ENCODE measurements at places on chromosomes 2 and 18.

GRCh38 chr2:174786066-174786725, 21.9 kb upstream of the CHRNA1 start:
- DNase-seq, result no peak

GRCh38 chr18:69734536-69734935, 213.1 kb downstream of the CD226 start:
- DNase-seq, result no peak

GRCh38 chr18:24490539-24490938, 30.1 kb downstream of the HRH4 start:
- no peak for DNase-seq

- no peak for DNase-seq
Measured at GRCh38 chr18:9488538-9488937, 13.2 kb downstream of the RALBP1 start.

DNA sequence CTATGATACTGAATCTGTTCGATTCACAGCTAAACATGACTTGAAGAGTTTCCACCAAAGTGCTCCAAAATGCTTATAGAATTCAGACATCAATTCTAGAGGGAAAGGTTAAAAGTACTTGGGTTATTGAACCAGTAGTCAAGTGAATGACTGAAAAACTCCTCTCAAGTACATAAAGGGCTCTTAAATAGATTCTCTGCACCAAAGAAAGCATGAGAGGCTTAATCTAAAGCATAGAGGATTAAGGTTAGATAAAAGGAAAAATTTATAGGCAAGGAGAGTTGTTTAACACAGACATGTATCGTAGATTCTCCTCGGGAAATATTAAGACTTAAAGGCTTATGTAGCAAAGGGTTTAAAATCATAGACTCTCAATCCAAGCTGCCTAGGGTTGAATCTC, 701.4 kb downstream of the ERBB4 start:
- no peak for DNase-seq

GRCh38 chr2:121903037-121903689, 147.7 kb downstream of the TSN start:
- DNase-seq, result no peak

- DNase-seq, result peak; percentile 15
Measured at GRCh38 chr2:235390108-235390815, 103.6 kb upstream of the AGAP1 start.

DNA sequence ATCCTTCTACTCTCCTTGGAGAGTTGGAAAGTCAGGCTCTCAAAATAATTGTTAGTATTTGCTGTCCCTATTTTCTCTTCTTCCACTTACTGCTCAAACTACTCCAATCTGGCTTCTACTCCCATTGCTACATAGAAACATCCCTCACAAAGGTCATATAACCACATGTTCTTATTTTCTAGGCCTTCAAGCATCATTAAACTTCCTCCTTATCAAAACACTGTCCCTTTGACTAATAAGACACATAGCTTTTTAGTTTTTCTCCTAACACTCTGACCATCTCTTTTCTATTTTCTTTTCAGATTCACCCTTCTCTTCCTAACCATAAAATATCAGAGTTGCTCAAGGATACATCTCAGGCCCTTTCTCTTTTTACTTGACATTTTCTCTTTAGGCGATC, 148.3 kb downstream of the MBD2 start:
- no peak for DNase-seq

GRCh38 chr2:113105047-113105785, 22.2 kb upstream of the IL1RN start:
- peak; percentile 44 for DNase-seq

GRCh38 chr18:10332452-10332851, 122.0 kb upstream of the APCDD1 start:
- DNase-seq, result no peak

DNA sequence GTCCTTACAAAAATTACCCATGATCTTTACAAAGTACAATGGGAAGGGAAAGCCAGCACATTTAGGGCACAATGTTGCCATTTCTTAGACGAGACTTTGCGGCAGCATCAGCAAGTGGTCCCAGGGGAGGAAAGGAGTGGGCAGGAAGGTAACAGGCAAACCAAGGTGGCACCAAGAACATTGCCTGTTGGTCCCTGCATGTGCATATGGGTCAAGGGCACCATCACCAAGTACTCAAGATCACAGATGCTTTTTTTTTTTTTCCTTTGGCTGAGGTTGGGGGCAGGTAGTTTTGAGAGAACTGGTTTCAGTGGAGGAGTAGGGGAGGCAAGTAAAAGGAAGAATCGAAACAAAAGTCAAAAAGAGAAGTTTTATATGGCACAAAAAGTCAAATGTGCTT, 752 bp upstream of the CYTIP start:
- DNase-seq, result peak; percentile 40

- no peak for DNase-seq
Measured at GRCh38 chr2:134455426-134455825, 201.6 kb downstream of the MGAT5 start.

DNA sequence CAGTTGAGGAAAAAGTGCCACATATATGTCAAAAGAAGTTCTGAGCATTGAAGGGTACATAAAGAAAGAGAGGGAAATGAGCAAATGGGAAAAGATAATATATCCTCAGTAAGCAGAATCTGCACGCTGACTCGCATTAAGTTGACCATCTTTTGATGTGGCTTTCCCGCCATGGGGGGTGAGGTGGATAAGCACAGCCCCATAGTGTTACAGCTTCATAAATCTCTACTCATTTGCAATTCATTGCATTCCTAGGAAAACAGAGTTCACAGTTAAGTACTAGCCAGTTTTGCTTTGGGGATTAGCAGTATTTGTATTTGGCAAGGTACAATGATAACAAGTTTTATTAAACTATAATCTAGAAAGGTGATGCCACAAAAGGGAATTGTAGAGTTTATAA, 814.2 kb downstream of the LRP1B start:
- DNase-seq, result no peak

- DNase-seq, result no peak
Measured at GRCh38 chr18:46484971-46485370, 172.0 kb downstream of the LOXHD1 start.

- DNase-seq, result no peak
Measured at GRCh38 chr2:130917006-130917688, 80.4 kb downstream of the ARHGEF4 start.

GRCh38 chr18:45910405-45911023, 56.6 kb downstream of the EPG5 start:
- DNase-seq, result peak; percentile 71

DNA sequence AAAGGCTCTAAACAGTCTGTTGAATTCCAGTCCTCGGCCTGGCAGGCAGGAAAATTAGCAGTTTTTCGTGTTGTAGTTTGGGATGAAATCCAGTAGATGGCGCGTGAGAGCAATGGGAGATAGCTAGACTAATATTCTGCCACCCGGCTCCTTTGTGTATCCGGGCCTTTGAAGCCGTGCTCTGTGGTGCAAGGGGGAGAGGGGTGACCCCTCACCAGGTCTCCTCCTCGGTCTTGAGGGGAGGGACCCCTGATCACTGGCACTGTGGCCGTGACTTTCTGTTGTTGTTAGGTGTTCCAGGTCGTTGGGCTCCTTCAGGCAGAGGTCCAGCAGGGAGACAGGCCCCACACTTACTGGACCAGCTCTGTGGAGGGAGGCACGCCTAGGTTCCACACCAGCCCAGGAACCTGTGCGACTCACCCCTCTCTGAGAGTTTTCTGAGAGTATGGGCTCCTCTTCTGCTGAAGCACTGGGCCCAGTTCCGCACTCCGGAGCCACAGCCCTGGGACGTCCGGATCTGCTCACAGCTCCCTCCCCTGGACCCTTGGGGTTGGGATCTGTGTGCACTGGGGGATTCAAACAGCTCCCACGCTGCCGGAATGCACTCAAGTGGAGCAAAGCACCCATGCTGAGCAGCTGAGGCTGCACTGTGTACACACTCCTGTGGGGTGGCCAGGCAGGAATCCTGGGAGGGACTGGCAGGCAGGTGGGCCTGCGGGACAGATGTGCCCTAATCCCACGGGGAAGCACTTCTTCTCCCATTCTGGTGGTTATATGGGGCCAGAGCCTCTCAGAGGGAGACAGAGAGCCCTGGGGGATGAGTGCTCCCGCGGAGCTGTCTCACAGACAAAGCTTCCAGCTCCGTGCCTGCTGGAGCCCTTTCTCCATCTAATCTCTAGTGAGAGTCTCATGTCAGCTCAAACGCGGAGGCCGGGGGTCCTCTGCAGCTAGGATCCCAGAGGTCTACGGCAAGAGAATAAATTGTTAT, 8.8 kb downstream of the GKN2 start:
- DNase-seq, result peak; percentile 52
